Right hindlimb (tissue), 1 donor: ENCODE measurements at places on chromosomes 5 and 9.
A peak's percentile ranks its signal among the peaks of the same experiment; 100 is the strongest.

DNA sequence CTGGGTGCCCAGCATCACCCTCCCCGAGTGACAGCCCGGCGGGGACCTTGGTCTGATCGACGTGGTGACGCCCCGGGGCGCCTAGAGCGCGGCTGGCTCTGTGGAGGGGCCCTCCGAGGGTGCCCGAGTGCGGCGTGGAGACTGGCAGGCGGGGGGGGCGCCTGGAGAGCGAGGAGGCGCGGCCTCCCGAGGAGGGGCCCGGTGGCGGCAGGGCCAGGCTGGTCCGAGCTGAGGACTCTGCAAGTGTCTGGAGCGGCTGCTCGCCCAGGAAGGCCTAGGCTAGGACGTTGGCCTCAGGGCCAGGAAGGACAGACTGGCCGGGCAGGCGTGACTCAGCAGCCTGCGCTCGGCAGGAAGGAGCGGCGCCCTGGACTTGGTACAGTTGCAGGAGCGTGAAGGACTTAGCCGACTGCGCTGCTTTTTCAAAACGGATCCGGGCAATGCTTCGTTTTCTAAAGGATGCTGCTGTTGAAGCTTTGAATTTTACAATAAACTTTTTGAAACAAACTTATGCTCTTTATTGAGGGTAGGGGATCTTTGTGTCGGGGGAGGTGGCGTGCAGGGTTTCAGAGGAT is 1.3 kb downstream of the GADD45G start:
- peak; percentile 58 for DNase-seq

- DNase-seq: no peak
These were observed 111.8 kb upstream of the SEMA6A start for GRCh38 chr5:116686438-116686837.

GRCh38 chr5:54741711-54742110 is 224.2 kb downstream of the SNX18 start:
- no peak for DNase-seq

- DNase-seq: peak; percentile 72
These were observed 156.1 kb upstream of the SEMA6A start for GRCh38 chr5:116730706-116731105.

- DNase-seq: no peak
These were observed 175.2 kb downstream of the GAPVD1 start for GRCh38 chr9:125436613-125437443.

DNA sequence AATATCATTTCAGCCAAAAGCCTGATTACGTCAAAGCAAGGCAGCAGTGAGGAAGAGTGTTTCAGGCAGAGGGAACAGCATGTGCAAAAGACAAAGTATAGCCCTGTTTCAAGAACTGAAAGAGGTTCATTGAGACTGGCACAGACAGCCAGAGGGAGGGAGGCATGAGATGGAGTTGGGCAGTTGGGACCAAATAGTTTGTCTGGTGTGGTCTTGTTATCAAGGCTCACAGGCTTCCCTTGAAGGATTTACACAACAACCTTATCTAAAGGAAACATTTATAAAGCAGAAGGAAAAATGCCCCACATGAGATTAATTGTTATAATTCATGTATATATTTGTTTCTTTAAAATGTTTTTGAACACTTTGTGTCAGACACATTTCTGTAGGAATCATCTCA is 253.3 kb downstream of the DMAC1 start:
- DNase-seq: no peak

- no peak for DNase-seq
These were observed 124.8 kb downstream of the FRMD3 start for GRCh38 chr9:83413367-83413766.

DNA sequence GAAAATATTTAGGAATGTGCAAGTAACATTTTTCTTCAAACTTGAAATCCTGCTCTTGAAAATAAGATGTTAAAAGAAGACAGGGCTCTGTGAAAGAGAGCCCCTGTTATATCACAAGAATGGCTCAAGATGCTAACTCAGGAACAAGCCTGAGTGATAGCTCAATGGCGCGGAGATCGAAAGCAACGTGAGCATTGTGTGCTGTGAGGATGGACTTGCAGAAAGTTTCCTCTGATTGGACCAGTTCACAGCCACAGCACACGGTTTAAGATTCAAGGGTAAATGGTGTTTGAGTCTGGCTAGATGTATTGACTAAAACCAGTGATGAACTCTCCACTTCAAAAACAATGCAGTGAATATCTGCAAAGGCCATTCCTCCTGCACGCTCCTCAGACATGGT is 2387.0 kb downstream of the MAT2B start:
- no peak for DNase-seq

GRCh38 chr9:80928697-80929096 is 760.6 kb downstream of the TLE1 start:
- DNase-seq: no peak

GRCh38 chr9:68728731-68729130 is 23.7 kb downstream of the PIP5K1B start:
- no peak for DNase-seq

DNA sequence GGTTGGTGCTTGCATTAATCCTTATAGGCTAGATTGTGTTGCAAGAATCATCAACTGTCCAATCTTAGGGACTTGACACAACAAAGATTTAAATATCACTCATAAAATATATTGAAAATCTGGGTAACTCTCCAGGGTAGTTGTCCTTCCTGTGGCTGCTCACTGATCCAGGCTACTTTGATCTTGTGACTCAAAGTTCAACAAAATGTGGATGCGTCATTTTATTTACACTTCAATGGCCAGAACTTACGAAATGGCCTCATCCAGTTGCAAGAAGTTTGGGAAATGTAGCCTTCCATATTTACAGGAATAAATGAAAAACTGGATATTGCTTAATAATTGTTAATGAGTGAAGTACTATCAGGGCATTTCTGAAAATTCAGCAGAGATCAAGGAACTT is 235.5 kb upstream of the ACTBL2 start:
- no peak for DNase-seq

DNA sequence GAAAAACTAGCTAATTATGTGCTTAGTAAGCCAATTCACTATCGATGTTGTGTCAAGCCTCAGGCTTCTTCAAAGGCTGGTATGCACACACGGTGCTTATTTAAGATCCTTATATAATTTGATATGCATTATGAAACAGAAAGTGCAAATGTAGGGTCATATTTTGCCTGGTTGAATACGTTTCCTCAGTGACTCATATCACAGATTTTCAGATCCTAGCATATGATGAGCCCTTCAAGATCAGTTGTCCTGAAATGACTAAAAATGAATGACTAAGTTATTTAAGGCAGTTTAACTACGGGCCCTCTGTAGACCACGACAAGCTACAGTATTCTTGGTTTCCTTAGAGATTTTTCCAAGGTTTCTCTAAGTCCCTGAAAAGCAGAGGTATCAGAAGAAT is 778.3 kb downstream of the PRELID2 start:
- DNase-seq: no peak

DNA sequence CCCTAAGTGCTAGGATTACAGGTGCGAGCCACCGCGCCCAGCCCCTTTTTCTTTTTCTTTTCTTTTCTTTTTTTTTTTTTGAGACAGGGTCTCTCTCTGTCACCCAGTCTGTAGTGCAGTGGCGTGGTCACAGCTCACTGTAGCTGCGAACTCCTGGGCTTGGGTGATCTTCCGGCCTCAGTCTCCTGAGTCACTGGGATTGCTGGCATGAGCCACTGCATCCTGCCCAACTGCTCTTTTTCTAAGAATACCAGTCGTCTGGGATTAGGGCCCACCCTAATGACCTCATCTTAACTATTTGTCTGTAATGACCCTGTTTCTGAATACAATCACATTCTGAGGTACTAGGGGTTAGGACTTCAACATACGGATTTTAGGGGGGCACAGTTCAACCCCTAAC is 34.1 kb upstream of the NANS start:
- no peak for DNase-seq

- DNase-seq: no peak
These were observed 589.1 kb downstream of the MTRR start for GRCh38 chr5:8458038-8458383.

DNA sequence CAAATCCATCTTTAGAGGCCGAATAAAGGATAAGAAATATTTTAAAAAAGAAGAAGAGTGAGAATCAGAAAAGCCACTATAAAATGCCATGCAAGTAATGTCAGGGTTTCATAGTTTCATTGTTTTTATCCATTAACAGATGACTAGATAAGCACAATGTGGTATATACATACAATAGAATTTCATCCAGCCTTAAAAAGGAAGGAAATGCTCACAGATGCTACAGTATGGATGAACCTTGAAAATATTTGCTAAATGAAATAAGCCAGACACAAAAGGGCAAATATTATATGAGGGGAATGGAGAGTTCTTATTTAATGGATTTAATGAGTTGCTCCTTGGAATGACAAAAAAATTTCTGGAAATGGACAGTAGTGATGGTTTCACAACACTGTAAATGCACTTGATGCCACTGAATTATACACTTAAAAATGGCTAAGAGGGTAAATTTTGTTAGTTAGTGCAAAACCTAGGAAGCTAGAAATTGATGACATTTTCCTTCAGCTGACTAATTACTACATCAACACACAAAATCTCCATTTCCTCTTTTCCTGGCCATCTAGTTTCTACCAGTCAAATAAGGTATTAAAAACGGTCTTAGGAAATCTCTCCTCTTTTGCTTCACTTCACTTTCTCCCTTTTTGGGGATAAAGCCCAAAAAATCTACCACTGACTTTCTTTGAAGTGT is 86.6 kb downstream of the GNA14 start:
- no peak for DNase-seq

DNA sequence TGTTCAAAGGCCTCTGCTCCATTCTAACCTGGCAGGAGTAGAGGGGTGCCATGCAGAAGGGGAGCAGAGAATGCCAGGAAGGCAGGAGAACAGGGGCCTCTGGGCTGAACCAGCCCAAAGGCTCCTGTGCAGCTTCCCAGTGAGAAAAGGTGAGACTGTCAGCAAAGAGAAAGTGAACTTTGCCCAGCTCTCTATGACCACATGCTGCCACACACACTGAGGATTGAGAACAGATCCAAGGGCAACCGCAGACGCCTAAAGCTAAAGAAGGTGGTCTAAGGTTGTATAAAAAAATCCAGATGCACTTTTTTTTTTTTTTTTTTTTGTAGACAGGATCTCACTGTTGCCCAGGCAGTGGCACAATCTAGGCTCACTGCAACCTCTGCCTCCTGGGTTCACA is 51.4 kb downstream of the ALDH7A1 start:
- no peak for DNase-seq

- DNase-seq: no peak
These were observed 236.3 kb downstream of the MCTP1 start for GRCh38 chr5:95048628-95049027.

DNA sequence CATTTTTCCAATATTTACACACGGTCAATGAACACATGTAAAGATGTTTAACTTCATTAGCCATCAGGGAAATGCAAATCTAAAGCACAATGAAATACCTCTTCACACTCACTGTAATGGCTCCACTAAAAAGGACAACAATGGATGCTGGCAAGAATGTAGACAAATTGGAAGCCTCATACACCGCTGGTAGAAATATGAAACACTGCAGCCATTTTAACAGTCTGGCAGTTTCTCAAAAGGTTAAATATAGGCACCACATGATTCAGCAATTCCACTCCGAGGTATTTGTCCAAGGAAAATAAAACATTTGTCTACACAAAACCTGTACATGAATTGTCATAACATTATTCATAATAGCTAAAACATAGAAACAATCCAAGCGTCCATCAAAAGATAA is 20.0 kb downstream of the RNF145 start:
- no peak for DNase-seq

- no peak for DNase-seq
These were observed 54.6 kb upstream of the MAP3K1 start for GRCh38 chr5:56760723-56761122.

DNA sequence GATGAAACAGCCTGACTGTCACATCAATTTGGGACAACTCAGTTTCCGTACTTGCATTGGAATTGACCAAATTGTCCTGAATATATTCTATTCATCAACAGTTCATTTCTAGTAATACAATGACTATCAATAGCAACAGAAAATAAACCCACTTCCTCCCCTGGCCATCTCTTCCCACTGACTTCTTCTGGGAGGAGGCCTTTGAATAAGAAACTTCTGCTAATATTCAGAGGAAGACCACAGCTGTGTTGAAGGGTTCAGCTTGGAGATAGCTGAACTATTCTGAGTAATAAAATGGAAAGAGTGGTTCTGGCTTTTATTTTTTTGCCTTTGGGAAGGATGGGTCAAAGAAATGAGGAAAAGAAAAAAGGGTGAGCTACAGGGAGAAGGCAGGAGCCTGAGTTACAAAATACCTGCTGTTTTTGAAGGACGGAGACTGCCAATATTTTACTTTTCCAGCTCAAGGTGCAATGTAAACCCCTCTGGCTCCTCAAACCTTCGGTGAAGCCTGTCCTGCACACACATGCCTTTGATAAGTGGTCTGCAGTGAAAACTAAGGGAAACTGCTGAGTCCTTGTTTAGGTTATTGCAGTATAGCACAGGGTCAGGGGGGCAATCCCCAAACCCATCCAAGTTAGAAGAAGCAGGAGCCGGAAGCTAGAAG is 29.9 kb downstream of the FYB1 start:
- DNase-seq: no peak

DNA sequence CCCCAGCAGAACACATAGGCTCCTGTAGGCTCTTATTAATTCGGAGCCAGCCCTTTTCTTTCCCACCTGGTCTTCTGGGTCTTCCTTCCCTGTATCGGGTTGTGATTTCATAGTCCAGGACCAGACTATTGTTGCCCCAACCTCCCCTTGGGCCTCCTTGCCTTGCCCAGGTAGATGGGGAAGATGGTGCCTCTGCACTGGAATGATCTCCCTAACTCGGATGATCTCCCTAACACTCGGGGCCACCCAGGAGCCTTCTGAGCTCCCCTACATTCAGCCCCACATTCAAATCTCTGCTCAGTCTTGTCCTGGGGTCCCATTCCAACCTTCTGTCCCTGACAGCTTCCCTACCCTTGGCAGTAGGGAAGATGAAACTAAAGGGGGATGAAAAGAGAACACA is 2.7 kb upstream of the IRF1 start:
- peak; percentile 11 for DNase-seq
